ENCODE measurements at places on chromosomes 3 and 15.

GRCh38 chr3:74200952-74201351, 413.5 kb downstream of the CNTN3 start:
- no peak for DNase-seq

DNA sequence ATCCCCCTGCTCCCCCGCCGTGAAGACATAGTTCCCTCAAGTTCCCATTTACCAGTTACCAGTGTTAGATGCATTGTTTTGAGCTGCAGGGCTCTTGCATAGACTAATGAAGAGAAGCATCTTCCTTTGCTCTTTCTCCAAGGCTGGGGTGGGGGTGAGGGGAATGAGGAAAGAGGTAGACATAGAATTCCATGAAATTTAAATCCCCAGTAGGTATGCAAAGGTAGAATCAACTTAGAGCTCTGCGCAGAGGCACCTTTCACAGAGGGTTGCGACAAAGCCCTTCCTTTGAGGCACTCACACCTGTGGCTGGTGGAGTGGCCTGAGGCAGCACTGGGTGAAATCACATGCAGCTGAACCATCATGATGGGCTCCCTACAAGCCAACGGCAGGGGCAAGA, 101.3 kb downstream of the WDR76 start:
- peak; percentile 89 for DNase-seq

GRCh38 chr3:59246719-59247401, 197.0 kb upstream of the CFAP20DC start:
- no peak for DNase-seq

- no peak for DNase-seq
Observed at GRCh38 chr3:178352326-178353005, 183.8 kb upstream of the KCNMB2 start.

- DNase-seq = no peak
Observed at GRCh38 chr15:80317389-80318182, 65.6 kb upstream of the CTXND1 start.

DNA sequence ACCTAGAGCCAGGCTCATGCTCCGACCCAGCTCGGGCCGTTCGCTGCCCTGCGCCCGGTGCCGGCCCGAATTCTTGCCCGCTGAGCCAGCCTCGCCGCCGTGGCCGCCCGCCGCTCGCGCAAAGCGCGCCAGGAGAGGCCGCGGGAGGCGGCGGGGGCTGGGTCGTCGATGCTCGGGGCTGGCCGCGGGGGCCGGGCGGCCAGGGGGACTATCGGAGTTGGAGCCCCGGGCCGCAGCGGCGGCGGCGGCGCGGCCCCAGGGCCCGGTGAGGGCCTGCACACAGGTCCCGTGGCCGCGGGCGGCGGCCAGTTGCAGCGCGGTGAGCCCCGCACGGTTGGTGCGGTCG, 1.1 kb downstream of the ANKRD63 start:
- DNase-seq = no peak

- DNase-seq = no peak
Observed at GRCh38 chr3:150073513-150073912, 102.8 kb upstream of the PFN2 start.

DNA sequence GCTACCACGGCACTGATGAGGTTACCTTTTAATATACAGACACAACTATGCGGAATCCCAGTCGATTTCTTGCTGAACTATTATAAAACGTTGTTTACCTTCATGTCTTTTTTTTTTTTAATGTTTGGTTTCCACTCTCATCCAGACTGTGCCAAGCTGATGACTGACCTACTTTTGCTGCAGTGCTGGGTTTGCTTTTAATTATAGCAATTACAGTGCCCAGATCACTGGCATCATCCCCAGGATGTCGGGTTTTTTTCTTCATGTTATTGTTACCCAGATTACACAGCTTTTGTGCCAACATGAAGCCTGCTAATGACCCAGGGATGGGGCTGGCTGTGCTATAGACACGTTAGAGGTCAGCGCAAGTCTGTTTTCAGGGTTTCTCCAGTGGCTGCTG, 294.0 kb upstream of the ATP10A start:
- DNase-seq = no peak

GRCh38 chr15:28182216-28182615, 83.1 kb upstream of the OCA2 start:
- DNase-seq = no peak

DNA sequence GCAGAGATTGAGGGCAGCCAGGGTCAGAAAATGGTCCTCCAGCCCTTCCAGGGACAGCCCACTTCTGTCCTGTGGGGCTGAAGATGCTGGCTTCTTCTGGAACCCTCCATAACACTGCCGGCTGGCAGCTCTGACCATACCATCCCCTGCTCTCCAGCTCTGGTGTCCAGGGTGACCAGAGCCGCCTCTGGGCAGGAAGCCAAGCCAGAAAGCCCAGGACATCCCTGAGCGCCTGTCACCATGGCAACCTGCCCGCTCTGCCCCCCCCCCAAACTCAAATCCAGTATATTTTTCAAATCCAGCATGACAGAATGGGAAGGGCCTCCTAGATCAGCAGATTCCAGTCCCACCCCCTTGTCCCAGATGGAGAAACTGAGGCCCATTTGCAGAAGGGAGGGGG, 420 bp upstream of the TMIE start:
- DNase-seq = no peak

DNA sequence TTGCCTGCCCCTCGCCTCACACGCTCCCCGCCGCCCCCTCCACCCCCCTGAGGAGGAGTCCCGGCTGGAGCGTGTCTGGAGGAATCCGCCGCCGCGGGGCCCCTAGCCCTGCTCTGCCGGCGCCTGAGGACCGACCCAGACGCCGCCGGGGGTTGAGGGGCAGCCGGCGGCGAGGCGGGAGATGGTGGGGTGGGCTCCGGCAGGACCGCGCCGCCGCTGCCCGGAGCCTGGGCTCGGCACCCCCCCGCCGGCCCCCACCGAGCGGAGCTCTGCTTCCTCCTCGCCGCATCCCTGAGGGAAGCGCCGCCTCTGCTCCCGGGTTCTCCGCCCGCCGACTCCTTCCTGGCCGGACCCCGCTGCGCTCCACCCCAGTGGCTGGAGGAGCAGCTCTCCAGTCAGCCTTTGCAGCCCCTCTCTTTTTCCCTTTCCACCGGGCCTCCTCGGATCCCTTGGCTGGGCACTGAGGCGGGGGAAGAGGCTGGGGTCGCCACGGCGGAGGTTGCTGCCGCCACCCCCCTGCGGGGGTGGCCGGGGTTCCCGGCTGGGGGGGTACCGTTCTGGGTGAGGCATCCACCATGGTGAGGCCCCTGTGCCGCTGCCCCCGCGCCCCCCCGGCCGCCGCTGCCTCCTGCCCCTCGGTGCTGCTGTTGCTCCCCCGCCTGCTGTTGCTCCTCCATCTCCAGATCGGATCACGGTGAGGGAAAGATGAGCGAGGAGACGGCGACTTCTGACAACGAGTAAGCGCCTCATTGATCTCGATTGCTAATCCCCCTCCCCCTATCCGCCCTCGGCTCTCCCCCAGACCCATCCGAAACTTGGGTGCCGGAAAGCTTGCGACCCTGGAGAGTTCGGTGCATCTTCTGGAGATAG, at the start of gene SPRED1:
Gene SPRED1 (plus strand): TSS at position 356 of the 870 bp plus-strand sequence. CDS start 350 bp downstream, at position 706.
- DNase-seq = peak; percentile 50

- DNase-seq = peak; percentile 71
Observed at GRCh38 chr15:52163321-52164190, 27.6 kb downstream of the GNB5 start.

- DNase-seq = no peak
Observed at GRCh38 chr15:57440167-57440566, 63.9 kb downstream of the CGNL1 start.

DNA sequence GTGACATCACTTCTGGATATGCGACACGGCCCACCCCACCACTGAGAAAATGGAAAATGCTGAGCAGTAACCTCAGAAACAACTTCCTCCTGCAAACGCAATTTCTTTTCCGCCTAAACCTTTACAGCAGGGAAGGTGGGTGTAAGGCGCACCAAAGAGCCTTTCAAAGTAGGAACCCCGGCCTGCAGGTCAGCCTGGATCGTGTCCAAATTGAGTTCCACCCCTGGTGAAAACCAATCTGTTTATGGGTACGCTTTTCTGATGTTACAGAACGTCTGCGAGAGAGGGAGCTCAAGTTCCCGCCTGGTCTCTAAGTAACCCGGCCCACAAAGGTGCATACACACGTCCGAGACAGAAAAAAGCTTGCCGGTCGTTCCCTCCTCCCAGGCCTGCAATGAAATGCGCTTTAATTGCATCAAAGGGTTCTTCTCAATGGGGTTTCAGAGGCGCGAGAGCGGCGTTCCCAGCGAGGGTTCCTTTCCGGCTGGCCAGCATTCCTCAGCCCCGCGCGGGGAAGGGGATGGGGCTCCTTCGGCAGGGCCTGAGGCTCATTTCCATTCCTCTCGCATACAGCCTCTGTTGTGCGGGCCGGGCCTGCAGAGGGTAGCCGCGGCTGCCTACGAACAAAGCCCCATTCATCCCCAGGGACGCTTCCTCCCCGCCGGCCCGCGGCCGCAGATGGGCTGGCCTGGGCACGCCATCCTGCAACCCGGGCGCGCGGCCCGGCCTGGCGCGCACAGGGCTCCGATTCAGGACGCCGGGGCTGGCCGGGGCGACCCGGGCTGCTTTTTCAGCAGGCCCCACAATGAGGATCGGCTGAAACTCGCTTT, 138.1 kb downstream of the TMCO5A start:
- peak; percentile 91 for DNase-seq

DNA sequence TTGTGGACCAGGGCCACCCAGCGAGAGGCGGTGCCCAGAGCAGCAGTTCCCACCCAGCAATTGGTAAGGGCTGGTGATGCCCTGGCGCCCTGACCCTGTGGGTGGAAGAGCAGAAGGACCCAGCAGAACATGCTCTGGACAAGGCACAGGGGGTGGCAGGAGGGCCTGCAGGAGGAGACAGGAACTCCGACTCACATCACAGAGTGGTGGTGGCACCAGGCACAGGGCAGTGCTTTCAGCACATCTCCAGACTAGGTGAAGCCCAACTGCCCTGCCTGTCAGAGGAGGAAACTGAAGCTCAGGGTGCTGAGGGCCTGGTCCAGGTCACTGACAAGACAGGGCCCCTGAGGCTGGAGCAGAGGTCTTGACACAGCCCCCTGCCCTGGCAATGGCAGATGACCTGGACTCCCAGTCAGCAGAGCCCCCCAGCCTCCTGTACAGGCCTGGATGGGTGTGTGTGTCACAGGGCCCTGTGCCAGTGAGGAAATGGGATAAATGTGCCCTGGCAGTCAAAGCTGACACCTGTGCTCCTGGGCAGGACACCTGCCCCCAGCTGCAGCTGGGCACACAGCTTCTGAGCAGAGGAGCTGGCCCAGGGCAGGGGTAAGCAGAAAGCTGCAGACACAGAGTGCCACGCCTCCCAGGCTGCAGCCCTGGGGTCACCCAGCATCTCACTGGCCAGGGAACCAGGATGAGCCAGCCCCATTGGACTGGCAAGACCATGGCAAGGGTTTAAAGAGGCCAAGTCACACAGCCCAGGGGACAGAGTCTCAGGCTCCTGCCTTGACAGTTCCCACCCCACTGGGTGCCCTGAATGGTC, 11.4 kb downstream of the KLF15 start:
- DNase-seq = peak; percentile 18

DNA sequence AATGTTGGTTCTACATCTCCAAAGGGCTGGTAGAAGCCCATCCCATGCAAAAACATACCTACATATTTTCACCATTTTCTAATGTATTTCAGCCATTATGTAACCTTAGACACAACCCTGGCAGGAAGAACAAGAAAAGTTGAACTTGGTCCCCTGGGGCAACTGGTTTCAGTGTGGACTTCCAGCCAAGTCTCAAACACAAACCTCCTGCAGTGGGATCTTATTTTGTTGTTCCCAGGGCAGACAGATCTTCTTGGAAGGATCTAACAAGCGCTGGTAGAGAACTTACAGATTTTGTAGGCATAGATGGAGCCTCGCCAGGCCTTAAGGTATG, 96.3 kb downstream of the ADAMTS17 start:
- DNase-seq = no peak

DNA sequence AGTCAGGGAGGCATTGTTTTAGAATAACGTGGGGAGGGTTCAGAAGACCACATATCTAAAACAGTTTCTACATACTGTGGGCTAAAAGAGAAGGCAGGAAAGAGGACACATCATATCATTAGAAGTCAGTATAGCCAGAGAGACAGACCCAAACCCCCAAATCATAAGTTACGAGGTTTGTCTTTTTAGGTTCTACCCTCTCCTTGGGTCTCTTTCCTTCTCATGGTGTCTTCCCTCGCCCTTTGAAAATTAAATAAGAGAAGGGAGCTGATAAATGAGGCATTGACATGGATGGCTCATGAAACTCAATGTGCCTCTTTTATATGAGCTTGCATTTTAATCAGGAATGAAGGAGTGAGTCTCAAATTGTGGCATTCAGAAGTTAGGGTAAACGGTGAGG, 3.4 kb downstream of the UPK1B start:
- DNase-seq = no peak

GRCh38 chr15:80819001-80819400, 39.8 kb downstream of the CEMIP start:
- no peak for DNase-seq

DNA sequence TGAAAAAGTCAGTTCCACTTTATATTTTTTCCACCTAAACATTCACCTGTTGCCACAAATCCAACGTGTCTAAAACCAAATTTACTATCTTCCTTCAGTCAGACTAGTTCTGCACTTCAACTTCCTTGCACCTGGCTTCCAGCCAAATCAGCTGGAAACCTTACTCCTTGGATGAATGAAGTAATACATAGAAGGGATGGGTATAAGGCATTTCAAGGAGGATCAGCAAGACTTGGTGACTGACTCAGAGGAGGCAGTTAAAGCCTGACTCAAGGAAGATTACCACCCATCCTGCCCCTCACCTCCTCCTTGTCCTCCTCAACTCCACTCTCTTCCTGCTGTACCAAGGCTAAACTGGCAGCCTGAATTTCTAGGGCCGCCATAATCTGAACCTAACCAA, 37.1 kb downstream of the QTRT2 start:
- DNase-seq = no peak

GRCh38 chr15:101258238-101259144, 6.6 kb upstream of the CHSY1 start:
- no peak for DNase-seq

All from H9 (cell line).